Activated CD8-positive, alpha-beta T cell treated with anti-CD3 and anti-CD28 coated beads for 36 hours (primary cell): ENCODE measurements at places on chromosomes 3 and 15. TPM values are rescaled to one million over a fixed set of nuclear protein-coding genes. Genes with fewer than 3 reads are reported as not detected.
A peak's percentile ranks its signal among the peaks of the same experiment; 100 is the strongest.

- H3K27me3 ChIP-seq = no peaks in the 10 kb centered on the region
- DNase-seq = peak; percentile 4
- no peaks in the 10 kb centered on the region for H3K4me1 ChIP-seq
- H3K27ac ChIP-seq = no peak overlapping the region
- H3K36me3 ChIP-seq = no peaks in the 10 kb centered on the region
Measured at GRCh38 chr3:117719316-117719926, 1009.8 kb downstream of the TUSC7 start.

DNA sequence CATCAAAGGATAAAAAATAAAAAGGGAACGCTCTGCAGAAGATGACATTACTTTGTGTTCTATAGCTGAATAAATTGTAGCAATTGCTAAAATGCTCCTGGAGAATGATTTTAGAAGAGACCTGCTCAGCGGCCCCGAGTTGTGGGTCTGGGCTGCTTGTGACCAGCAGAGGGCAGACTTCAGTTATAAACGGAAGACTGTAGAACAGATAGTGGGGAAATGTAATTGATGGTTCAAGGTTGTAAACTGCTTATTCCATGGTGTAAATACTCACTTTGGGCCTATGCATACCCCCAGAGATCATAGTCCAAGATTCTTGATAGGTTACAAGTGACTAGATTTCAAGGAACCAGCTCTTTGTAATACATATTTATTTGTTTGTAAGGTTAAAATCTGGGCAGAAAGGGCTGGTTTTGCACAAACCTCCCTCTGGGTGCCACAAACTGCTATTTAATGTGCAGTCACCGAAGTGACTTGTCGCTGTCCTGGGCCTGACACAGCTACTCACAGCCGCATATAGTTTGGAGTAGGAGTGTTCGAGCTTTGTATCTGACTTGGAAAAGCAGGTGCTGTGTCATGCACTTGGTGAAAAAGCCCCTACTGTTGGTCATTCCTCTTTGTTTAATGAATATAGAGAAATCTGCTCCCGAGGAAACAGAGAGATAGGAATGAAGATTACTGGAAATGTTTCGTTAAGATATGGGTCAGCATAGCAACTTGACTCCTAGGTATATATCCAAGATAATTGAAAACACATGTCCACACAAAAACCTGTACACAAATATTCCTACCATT is 34.7 kb upstream of the NDUFB4 start:
- H3K27me3 ChIP-seq = peaks cover 13% of the 10 kb centered on the region
- H3K27ac ChIP-seq = no peak overlapping the region
- peak; percentile 81 for DNase-seq
- peaks cover 15% of the 10 kb centered on the region for H3K4me1 ChIP-seq
- no peaks in the 10 kb centered on the region for H3K36me3 ChIP-seq
- no peak overlapping the region for H3K4me3 ChIP-seq

GRCh38 chr3:47009225-47010110 is 30.0 kb downstream of the NBEAL2 start:
- H3K27ac ChIP-seq = peak overlapping the region; percentile 85
- DNase-seq = peak; percentile 89
- peak overlapping the region; percentile 68 for H3K4me3 ChIP-seq
- peaks cover 5% of the 10 kb centered on the region for H3K4me1 ChIP-seq
- H3K36me3 ChIP-seq = peaks cover 4% of the 10 kb centered on the region
- H3K27me3 ChIP-seq = no peaks in the 10 kb centered on the region

GRCh38 chr3:33119891-33120290 is 6.1 kb downstream of the CRTAP start:
- DNase-seq = no peak
- H3K27me3 ChIP-seq = no peaks in the 10 kb centered on the region
- H3K36me3 ChIP-seq = peaks cover 2% of the 10 kb centered on the region
- no peak overlapping the region for H3K27ac ChIP-seq
- H3K4me1 ChIP-seq = peaks cover 25% of the 10 kb centered on the region
- no peak overlapping the region for H3K4me3 ChIP-seq

- no peaks in the 10 kb centered on the region for H3K36me3 ChIP-seq
- H3K4me1 ChIP-seq = no peaks in the 10 kb centered on the region
- H3K27me3 ChIP-seq = no peaks in the 10 kb centered on the region
- DNase-seq = no peak
- H3K27ac ChIP-seq = no peak overlapping the region
Measured at GRCh38 chr3:78644847-78645246, 1123.0 kb downstream of the ROBO1 start.

GRCh38 chr3:133361011-133361410 is 38.8 kb upstream of the BFSP2 start:
- H3K4me1 ChIP-seq = no peaks in the 10 kb centered on the region
- H3K27me3 ChIP-seq = no peaks in the 10 kb centered on the region
- H3K27ac ChIP-seq = no peak overlapping the region
- no peak overlapping the region for H3K4me3 ChIP-seq

- no peak overlapping the region for H3K27ac ChIP-seq
- DNase-seq = peak; percentile 71
- H3K27me3 ChIP-seq = no peaks in the 10 kb centered on the region
- no peak overlapping the region for H3K4me3 ChIP-seq
- peaks cover 15% of the 10 kb centered on the region for H3K4me1 ChIP-seq
Measured at GRCh38 chr15:80920271-80920699, 69.3 kb downstream of the MESD start.

GRCh38 chr15:40136470-40137302 is 24.2 kb upstream of the BUB1B start:
- H3K27me3 ChIP-seq = no peaks in the 10 kb centered on the region
- H3K4me3 ChIP-seq = no peak overlapping the region
- H3K36me3 ChIP-seq = no peaks in the 10 kb centered on the region
- no peak overlapping the region for H3K27ac ChIP-seq
- H3K4me1 ChIP-seq = no peaks in the 10 kb centered on the region

GRCh38 chr3:46094506-46094905 is 67.2 kb upstream of the XCR1 start:
- H3K36me3 ChIP-seq = no peaks in the 10 kb centered on the region
- H3K27me3 ChIP-seq = peaks cover 21% of the 10 kb centered on the region
- H3K27ac ChIP-seq = no peak overlapping the region

DNA sequence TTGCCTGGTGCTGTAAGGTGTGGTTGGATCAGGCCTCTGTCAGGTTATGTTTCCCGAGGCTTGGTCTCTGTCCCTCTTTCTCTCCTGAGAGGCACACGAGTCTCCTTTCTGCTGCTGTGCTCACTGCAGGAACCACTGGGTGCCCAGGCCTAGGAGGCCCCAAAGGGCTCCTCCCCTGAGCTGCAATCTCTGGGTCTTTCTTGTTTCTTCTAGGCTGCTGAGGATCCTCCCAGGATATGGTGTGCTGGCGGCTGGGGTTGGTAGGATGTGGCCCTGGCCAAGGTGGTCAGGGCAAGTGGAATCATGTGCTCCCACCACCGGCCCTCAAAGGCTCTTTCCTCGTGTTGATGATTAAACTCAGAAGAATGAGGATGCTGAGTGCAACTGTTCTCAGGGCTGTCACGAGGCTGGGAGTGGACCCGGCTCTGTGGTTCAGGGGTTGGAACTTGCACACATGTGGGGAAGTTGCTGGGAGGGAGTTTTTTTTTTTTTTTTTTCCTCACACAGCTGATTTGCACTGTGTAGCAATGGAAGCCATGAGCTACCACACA is 43.6 kb upstream of the CTSH start:
- H3K4me1 ChIP-seq = no peaks in the 10 kb centered on the region
- no peak overlapping the region for H3K27ac ChIP-seq
- peak; percentile 12 for DNase-seq
- H3K27me3 ChIP-seq = peaks cover 7% of the 10 kb centered on the region

DNA sequence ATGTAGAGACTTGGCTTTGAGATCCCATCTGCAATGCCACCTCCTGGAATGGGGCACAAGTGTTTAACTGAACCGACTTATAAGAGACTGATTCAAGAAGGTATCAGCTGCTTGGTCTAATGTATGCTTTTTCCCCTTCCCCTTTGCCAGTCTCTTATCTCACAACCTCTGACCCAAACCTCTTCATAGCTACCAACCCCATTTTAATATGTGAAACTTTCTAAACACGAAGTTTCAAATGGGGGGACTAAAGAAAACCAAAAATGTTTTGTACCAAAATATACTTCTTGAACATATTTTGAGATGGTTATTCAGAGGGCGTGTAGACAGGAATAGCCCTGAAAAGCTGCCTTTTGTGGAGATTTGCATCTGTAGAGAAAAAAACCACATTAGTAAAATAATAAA is 73.1 kb downstream of the OXSM start:
- H3K27ac ChIP-seq = no peak overlapping the region
- H3K4me1 ChIP-seq = no peaks in the 10 kb centered on the region
- no peaks in the 10 kb centered on the region for H3K36me3 ChIP-seq
- H3K27me3 ChIP-seq = no peaks in the 10 kb centered on the region
- no peak for DNase-seq
- H3K4me3 ChIP-seq = no peak overlapping the region

GRCh38 chr3:104939196-104939595 is 427.5 kb upstream of the ALCAM start:
- no peak overlapping the region for H3K27ac ChIP-seq
- no peaks in the 10 kb centered on the region for H3K36me3 ChIP-seq
- DNase-seq = no peak
- H3K4me3 ChIP-seq = no peak overlapping the region

- H3K4me1 ChIP-seq = peaks cover 10% of the 10 kb centered on the region
- DNase-seq = no peak
- no peak overlapping the region for H3K4me3 ChIP-seq
- peaks cover 10% of the 10 kb centered on the region for H3K27me3 ChIP-seq
- no peaks in the 10 kb centered on the region for H3K36me3 ChIP-seq
Measured at GRCh38 chr3:39542588-39542988, 75.1 kb downstream of the MOBP start.

GRCh38 chr3:66038384-66038725 is 363 bp downstream of the MAGI1 start:
- peak; percentile 3 for DNase-seq
- peak overlapping the region; percentile 74 for H3K4me3 ChIP-seq
- peaks cover 11% of the 10 kb centered on the region for H3K4me1 ChIP-seq
- H3K27ac ChIP-seq = no peak overlapping the region

DNA sequence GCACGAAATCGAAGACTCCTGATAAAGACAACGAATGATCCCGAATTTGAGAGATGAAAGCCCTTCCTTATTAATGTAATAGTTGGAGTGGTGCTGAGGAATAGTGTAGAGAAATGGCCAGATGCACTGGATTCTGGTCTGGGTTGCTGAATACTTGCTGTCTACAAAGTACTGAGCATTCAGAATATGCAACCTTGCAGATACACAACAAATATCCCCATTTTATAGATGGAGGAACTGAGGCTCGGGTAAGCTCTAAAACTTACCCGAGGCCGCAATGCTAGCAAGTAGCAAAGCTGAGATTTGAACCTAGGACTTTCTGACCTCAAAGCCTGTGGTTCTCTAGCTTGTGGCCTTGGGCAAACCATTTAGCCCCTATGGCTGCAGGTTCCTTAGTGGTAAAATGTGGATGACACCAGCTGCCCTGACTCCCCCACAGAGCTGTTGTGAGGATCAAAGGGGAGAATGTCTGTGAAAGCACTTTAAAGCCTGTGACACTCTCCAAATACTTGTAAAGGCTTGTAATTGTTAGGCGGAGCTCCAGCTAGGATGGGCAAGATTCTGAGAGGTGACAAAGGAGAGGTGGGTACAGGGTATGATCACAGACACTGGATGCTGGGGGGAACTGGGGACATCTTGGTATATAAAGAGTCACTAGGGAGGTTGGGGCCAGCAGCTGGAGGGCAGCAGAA is 39.8 kb downstream of the FOXB1 start:
- peak; percentile 4 for DNase-seq
- peak overlapping the region; percentile 72 for H3K27ac ChIP-seq
- H3K4me1 ChIP-seq = peaks cover 14% of the 10 kb centered on the region
- peaks cover 8% of the 10 kb centered on the region for H3K27me3 ChIP-seq
- no peak overlapping the region for H3K4me3 ChIP-seq

DNA sequence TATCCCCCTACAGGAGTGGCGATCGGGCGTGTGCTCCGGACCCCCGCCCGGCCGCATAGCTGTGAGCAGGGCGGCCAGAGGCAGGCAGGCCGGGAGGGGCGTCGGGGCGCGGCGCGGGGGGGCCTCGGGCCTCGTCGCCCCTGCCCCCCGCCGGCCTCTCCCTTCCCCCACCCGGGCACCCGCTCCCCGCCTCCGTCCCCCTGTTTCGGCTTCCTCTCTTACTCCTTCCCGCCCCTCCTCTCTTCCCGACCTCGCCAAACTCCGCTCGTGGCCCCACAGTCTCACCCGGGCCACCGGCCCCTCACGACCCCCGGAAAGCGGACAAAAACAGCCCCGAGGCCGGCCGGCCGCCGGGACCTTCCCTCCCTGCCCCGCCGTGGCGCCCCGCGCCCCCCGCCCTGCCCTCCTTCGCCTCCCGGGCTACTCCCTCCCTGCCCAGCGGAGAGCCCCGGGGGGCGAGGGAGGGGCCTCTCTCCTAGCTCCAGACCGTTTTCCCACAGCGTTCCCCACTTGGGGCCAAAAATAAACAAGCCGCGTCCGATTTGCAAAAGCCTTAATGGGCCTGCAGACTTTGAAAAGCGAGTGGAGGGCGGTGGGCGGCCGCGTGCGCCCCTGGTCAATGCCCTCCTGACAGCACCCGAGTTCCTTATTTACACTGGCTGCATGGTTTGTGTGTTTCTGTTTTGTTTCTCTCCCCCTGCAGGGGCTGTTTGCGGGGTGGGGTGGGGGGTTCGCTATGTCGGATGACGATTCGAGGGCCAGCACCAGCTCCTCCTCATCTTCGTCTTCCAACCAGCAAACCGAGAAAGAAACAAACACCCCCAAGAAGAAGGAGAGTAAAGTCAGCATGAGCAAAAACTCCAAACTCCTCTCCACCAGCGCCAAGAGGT is 1.0 kb downstream of the UBE2E1 start:
- peak overlapping the region; percentile 87 for H3K4me3 ChIP-seq
- peak; percentile 18 for DNase-seq
- peaks cover 50% of the 10 kb centered on the region for H3K4me1 ChIP-seq

- no peaks in the 10 kb centered on the region for H3K4me1 ChIP-seq
- peaks cover 2% of the 10 kb centered on the region for H3K27me3 ChIP-seq
- DNase-seq = peak; percentile 41
- H3K27ac ChIP-seq = no peak overlapping the region
- H3K4me3 ChIP-seq = no peak overlapping the region
Measured at GRCh38 chr3:127374086-127375010, 86.5 kb upstream of the PRR20G start.

DNA sequence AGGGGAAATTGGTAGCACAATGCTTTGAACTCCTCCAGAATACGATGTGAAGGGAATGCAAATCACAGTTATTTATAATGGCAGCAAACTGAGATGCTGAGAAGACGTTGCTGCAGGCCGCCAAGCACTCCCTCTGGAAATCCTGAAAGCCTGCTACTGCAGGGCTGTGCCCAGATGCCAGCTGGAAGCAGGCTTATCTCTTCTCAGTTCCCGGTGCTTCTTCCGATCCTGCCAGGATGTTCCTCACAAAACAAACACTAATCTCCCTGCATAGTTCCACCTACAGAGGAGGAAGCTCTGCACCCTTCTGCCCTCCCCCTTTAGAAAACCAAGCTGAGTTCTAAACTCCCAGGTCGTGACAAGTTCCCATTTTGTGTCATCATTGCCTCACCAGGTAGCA is 201.7 kb upstream of the BCL6 start:
- H3K27me3 ChIP-seq = no peaks in the 10 kb centered on the region
- no peak overlapping the region for H3K4me3 ChIP-seq
- peaks cover 9% of the 10 kb centered on the region for H3K4me1 ChIP-seq
- DNase-seq = no peak
- H3K27ac ChIP-seq = no peak overlapping the region
- no peaks in the 10 kb centered on the region for H3K36me3 ChIP-seq

GRCh38 chr3:139117883-139118760 is 73.4 kb upstream of the PRR23C start:
- H3K4me1 ChIP-seq = no peaks in the 10 kb centered on the region
- H3K36me3 ChIP-seq = no peaks in the 10 kb centered on the region
- DNase-seq = no peak
- H3K27me3 ChIP-seq = peaks cover 5% of the 10 kb centered on the region
- H3K27ac ChIP-seq = no peak overlapping the region
- no peak overlapping the region for H3K4me3 ChIP-seq

Gene SLC22A14
- total RNA-seq = not detected

Gene CHRFAM7A
- total RNA-seq = 0.77 TPM

Gene USP3
- total RNA-seq = 58.6 TPM

Gene ARNT2
- total RNA-seq = not detected

Gene LRIG1
- 13.0 TPM for total RNA-seq

Gene SI
- total RNA-seq = not detected

Gene TICRR
- total RNA-seq = 27.0 TPM
